Transverse colon (tissue), 4 donors: ENCODE measurements at places on chromosomes 6 and 20.
A peak's percentile ranks its signal among the peaks of the same experiment; 100 is the strongest.

DNA sequence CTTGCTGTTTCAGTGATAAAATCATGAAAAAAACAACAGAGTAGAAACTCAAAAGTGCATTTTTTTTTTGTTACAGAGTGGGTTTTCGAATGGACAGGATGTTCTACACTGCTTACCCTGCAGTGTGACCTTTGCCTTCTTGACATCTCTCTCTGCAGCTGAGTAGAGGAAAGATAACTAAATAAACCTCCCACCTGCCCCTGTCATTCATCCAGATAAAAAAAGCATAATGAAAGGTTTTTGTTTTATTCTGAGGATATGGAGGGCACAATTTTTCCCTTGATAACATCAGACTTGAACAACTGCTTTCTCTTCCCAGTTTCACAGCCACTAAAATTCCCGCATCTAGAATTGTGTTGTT is 193.6 kb upstream of the FOXQ1 start:
- no peak for DNase-seq

DNA sequence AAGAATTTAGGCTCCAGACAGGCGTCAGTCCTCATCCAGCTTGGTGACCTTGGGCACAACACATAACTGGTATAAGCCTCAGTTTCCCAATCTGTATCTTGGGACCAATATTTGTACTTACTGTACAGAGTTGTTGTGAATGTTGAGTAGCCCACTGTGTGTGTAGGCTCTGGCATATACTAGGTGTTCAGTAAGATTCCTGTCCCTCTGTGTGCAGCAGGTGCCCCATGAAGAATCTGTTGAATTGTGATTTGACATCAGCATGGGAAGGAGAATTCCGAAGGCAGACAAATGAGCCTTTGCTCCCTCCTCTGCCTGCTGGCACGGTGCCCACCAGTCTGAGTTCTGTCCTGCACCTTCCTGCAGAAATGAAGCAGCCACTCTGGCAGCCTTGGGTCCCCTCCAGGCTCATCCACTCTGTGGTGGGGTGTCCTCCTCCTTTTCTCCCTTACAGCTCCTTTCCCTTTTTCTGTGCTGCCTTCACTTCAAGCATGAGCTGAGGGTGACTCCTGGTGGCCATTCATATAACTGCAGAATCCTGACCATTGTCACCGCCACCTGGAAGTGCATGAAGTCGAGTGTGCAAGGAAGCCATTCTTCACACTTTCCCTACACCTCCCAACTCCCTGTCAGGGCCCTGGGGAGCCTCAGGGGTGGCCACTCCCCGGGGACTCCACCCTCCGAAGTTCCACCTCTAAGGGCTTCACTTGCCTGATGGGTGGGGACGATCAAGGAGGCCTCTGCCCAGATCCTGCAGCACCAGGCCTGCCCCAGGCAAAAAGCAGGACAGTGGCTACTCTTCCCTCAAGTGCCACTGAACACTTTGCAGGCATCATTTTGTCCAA is 48.2 kb downstream of the MRPL14 start:
- DNase-seq, result peak; percentile 82

DNA sequence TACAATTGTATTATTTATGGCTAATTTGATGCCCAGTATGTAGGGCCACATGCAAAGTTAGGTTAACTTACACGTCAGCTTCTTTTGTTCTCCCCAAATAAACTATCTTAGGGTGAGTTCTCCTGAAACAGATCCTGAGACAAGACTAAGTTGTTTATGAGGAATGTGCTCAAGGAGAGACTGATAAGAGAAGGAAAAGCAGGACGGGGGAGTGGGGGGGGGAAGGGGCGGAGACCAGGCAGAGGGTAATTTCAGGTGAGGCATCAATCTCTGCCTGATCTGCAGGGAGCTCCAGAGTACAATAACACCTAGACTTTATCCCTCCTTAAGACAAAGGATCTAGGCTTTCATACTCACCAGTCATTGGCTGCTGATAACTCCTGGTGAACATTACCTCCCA is 220.6 kb upstream of the BTBD3 start:
- no peak for DNase-seq

- DNase-seq, result no peak
These were observed 9.0 kb downstream of the ADISSP start for GRCh38 chr20:3758566-3758965.

- DNase-seq, result no peak
These were observed 102.5 kb downstream of the GRM4 start for GRCh38 chr6:34043359-34043758.

DNA sequence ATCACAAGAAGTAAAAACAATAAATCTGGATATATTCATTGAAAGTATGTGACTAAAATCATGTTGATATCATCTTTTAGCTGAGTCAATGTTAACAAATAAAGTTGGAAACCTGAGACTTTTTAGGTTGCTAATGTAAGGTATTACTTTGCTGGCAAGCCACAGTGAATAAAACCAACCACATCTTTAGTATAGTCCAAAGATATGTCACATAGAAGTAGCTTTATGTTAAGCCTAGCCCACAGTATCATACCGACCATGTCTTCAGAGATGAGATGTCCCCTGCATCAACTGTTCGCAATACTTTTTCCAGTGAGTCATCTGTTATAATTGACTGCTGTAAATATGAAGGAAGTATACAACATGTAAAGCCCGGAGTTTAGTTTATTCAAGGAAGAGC is 107.6 kb upstream of the MCHR2 start:
- DNase-seq, result no peak

DNA sequence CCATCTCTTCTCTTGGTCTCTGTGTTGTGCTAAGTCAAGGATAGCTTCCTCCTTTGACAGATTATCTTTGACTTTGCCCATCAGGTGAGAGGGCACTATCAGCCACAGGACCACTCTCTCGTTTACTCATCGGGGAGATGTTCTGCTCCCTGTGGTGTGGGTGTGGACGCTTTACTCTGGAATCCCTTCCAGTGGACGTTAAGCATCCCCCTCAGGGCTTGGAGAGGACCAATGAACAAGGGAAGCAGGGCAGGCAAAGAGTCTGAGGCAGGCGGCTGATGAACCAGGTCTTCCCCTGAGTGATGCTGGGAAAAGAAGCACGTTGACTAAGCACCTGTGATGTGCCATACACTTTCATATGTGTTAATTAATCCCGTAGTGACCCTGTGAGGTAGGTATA is 21.0 kb upstream of the RNF24 start:
- no peak for DNase-seq

- DNase-seq, result no peak
These were observed 264.3 kb downstream of the TAF4 start for GRCh38 chr20:61801428-61801827.

- DNase-seq, result no peak
These were observed 190.0 kb downstream of the RPS12 start for GRCh38 chr6:133004304-133004884.

DNA sequence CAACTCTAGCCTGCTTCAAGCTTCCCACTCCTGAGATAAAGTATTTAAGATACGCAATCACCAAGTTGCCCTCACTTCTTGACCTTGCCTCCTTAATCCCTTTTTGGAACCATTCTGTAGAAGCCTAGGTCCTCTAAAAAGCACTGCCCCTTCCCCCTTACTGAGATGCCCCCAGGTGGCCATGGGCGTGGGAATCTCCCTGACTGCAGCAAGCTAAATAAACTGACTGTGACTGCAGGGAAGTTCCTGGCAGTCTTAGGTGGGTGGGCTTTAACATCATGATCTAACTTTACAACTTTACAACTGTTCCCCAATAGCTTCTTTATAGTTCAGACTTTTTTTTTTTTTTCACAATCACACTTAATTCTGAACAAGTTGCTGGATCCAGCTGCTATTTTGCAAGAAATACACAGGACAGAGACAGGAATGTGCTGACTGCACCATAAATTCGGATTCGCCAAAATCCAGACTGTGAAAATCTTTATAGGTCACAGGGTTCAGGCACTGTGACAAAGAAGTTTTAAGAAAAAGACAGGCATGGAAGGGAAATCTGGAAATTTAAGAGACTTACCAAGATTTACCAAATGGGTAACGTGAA is 344.2 kb upstream of the SULF2 start:
- no peak for DNase-seq

DNA sequence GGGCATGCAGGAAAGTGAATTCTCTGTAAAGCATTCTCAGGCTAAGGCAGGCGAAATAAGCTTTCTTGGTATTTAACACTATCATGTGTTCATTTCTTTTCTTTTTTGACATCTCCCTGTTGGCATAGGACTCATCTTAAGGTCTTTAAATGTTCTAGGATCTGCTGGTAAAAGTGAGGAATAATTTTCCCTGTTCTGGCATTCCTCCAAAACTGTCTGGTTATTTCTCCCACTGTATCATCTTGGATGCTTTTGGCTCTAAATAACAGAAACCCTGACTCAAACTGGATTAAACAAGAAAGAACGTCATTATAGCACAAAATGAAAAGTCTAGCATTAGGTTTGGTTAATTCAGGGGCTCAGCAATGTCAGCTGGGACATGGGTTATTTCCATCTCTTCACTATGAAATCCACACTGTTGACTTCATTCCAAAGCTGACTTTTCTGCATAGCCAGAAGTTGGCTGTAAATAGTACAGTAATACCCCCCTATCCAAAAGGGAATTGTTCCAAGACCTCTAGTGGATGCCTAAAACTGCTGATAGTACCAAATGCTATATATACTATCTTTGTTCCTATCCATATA is 37.9 kb upstream of the SNAP25 start:
- DNase-seq, result no peak

DNA sequence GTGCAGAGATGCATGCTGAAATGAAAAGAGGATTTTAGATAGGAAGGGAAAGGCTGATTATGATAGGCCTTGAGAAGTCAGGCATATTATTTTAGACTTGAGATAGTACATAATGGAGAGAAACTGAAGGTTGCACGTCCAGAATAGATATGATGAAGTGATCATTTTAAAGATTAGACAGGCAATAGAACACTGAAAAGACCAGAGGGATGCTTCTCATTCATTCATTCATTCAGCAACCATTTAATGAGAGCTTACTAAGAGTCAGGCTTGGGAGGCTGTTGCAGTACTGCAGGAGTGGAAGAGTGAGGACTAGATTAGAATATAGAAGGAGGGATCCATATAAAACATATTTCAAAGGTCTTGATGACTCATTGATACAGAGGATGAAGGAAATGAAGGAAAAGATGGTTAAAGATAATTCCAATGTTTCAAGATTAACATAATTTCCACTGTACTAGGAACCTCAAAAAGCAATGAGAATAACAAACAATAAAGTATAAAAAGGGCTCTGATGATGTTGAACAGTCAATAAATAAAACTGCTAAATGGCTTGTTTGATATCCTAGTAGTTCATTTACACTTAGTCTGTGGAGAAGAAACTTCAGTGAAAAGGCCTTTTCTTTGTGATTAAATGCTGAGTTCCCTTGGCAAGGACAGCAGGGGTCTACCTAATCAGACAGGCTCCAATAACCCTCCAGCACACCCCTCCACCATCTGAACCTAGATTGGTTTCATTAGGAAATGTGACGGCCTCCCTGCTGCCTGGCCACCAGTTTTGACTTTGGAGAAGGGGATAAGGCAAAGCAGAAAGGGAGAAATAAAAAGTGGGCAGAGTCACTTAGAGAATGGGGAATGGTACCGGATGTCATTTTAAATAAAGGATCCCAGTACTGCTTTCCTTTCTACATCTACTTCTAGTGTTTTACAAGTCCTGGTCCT is 5.3 kb upstream of the FBXO9 start:
- DNase-seq, result no peak

DNA sequence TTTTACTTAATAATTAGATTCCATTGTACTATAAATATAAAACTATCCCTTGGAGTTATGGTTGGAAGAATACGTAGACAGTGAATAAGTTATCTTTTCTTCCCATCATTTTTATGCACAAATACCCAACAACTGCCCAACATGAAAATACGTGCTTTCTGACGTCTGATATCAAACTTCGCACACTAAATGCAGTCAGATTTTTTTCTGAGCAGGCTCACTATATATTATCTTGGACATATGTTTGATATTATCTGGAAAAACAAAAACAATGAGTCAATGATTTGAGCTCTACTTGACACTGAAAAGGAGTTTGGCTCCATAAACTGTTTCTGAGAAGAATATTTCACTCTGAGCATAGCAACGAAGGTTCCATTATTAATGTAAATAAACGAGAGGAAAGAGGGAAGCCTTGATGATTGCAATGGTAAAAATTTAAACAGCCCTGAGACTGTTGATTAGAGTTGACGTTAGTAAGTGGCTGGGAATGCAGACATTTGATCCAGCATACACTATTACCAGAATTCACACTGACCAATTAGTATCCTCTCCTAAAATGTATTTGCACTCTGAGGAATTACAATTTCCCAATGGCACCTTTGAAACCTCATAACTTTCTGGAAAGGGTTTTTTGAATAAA is 1090.0 kb downstream of the EPHA7 start:
- DNase-seq, result no peak

GRCh38 chr6:82182756-82183155 is 64.8 kb downstream of the IBTK start:
- no peak for DNase-seq

DNA sequence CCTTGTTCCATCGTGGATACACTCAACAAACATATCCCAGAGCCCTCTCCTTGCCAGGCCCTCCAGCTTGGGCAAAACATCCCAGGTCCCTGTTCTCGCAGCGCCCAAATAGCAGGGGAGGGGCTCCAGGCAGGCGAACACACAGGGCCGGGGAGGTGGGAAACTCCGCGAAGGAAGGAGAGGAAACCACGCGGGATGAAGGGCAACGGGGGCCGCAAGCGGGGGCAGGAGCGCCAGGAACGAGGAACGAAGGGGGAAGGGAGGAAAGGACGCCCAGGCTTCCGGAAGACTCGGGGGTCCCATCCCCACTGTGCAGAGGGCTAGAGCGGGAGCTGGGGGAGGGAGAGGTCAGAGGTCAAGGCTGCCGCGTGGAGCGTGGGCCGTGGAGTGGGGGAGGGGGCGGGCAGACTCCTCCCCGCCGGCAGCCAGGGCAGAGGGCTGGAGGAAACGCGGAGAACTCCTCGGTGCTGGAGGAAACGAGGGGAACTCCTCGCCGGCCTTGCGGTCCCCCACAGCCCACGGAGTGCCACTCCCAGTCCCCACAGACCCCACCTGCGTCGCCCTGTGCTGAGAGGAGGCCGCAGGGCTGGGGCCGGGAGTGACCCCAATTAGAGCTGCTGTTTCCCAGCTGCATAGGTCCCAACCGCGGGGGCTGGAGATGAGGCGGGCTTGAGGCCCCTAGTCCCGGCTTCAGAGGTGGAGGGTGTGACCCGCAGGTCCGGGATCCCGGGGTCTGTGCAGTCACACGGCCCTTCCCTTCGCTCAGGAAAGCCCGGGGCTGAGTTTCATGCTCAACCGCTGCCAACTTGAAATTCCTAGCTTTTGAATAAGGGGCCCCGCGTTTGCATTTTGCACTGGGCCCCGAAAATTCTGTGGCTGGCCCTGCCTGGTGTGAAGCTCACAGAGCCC is 1.2 kb upstream of the RBM38 start:
- DNase-seq, result peak; percentile 48

- no peak for DNase-seq
These were observed 67.1 kb upstream of the ADGRF4 start for GRCh38 chr6:47631269-47631772.

GRCh38 chr20:63295846-63296245 is 2.9 kb downstream of the COL20A1 start:
- DNase-seq, result no peak
